Fibroblast of skin of left biceps (primary cell): ENCODE measurements at places on chromosomes 5 and 9.

GRCh38 chr9:87505869-87506678 lies 8.4 kb downstream of the DAPK1 start:
- no peak for DNase-seq

DNA sequence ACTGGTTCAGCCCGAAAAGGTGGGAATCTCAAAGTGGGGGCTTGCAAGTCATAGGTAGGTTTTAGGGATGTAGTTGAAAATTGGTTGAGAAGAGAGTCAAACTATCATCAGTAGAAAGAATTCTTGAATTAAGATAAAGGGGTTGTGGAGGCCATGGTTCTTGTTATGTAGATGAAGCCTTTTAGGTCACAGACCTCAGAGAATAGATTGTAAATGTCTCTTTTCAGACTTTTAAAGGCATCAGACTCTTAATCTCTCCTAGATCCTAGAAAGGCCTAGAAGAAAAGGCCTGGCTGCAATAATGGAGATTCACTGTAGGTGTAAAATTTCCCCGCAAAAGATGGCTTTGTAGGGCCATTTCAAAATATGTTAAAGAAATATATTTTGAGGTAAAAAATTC lies 96.4 kb downstream of the PSAT1 start:
- DNase-seq = no peak

GRCh38 chr5:139565411-139566305 lies 4.5 kb downstream of the UBE2D2 start:
- DNase-seq = no peak

GRCh38 chr5:165808335-165808734 lies 2302.9 kb downstream of the MAT2B start:
- DNase-seq = no peak

DNA sequence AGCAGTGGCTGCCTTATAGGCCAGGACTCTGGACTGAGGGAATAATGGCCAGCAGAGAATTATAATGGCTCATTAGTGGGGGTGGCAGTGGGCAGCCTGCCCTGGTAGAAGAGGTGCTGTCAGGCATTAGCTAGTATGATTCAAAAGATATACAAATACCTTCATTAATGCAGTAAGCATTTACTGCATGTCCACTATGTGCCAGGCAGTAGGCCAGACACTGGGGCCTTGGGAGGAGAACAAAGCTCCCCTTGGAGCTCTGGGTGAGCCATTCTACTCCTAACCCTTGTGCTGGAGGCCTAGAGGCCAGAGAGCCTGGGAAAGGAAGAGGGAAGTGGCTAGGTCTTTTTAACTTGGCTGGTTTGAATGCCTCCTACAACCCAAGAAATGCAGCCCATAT lies 2.0 kb upstream of the GARNL3 start:
- no peak for DNase-seq

DNA sequence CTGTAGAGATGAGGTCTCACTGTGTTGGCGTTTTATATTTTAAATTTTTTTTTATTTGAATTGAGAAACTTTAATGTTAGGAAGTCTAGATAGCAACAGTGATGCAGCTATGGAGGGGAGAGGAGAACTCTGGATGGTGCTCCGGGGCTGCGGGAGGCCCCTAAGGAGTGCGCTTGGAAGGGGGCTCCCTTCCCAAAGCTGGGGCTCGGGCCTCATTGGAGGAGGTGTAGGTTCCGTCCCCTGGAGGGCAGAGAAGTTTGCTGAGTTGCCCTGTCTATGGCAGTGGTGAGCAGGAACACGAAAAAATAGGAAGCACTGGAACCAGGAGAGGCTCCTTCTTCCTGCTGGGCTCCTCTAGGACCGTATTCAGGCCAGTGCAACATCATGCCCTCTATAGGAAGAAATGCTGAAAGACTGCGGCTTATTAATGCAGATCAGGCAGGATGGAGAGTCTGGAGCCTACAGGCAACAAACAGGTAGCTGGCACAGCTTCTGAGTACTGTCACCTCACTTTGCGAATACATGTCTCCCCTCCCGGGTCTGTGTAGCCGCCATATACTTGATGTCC lies 16.1 kb downstream of the AHRR start:
- DNase-seq = no peak

- DNase-seq = no peak
Observed at GRCh38 chr5:57128325-57128724, 45.5 kb upstream of the GPBP1 start.
